Stimulated activated CD4-positive, alpha-beta T cell treated with anti-CD3 and anti-CD28 coated beads, Interleukin-4, amount 100 ng/mL, for 24 hours (primary cell): ENCODE measurements at places on chromosomes 7 and 10.
A peak's percentile ranks its signal among the peaks of the same experiment; 100 is the strongest.

DNA sequence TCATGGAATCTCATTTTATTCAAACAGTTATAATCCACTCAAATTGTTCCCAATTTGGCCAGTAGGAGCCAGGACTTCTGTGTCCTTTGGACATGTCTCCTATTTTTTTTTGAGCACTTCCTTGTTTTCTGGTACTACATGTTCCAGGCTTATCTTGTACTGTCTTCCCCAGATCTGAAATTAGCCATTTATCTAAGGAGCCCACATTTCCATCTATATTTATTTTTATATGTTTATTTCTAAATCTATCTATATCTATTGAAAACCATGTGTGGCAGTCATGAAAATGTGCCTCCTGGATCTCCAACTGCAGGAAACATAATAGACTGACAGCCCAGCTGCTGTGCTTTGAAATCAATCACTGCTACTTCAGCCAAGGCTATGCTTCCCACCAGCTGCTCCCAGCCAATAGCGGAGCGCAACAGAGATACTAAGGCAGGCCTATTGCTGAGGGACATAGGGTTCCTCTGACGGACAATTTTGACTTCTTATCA lies 147.1 kb downstream of the LRRC4 start:
- no peak for DNase-seq

DNA sequence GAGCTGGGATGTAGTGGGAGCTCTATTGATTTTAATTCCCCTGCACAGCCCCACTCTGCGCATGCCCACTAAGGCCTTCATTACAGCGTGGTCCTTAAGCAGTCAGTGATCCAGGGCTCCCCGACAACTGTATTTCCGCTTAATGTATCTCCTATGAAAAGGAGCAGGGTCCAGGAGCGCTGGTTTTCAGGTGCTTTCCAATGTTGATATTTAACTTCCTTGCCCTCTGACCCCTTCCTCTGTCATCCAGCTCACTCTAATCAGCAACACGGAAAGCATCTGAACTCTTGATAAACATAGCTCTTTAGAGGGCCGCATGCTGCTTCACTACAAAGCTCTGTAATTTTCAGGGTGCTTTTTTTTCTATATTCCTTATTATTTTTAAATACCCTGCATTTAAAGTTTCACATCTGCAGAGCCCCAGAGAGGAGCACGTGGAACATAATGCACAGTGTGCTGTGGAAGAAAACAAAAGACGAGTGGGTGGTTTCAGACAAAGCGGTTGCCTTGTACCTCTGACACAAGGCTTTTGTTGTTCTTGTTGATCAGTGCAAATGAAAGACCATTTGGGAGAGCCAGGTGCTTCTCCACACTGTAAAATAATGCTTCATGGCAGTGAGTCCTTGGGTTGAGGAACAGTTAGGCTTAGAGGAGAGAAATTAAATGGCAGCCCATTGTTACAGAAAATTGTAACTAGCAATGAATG lies 465.9 kb upstream of the CELF2 start:
- no peak for DNase-seq

GRCh38 chr7:98640375-98640774 lies 23.3 kb downstream of the NPTX2 start:
- DNase-seq, result no peak

DNA sequence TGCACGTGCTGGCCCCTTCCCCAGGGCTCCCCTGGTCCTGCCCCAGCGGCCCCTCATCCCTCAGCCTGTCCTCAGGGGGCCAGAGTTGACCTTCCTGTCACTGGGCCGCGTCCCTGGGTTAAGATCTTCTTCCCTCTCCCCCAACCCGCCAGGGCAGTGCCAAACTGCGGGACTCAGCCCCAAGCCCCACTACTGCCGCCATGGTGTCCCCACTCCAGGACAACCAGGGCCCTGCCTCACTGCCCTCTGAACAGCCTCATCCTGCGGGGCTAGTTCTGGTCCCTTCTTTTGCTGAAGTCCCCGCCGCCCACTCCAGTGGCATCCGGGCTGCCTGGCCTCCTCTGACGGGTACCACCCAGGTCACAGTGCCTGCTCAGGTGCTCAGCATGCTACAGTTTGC lies 37.5 kb downstream of the UNCX start:
- no peak for DNase-seq

- DNase-seq, result no peak
These were observed 206.9 kb upstream of the KLF14 start for GRCh38 chr7:130940907-130941306.

DNA sequence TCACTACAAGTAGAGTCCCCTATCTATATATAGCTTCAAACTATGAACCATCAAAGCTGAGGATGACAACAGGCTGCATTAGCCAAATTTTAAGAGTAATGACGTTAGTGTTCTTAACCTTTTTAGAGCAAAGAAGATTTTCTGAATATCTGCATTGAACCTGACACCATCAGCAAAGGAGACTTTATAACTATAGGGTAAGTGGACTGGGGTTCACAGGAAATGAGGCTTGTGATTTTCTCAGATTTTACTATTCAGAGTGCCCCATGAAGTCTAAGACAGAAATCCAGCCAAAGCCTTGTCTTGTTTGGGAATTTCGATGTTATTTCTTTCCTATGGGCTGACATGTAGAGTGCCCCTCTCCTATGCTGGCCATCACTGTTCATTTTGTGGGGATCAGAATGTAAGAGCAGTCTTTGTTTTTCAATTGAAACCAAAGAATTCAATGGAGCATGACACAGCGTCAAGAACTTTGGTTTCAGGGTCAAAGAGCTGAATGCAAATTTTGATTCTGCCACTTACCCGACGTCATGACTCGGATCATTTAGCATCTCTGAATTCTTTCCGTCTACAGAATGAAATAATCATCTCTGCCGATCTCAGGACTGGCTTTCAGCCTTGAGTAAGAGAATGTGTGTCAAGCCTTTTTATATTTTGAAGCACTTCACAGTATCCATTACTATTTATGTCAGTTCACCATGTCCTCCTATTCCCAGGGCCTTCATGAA lies 52.7 kb downstream of the DENND11 start:
- DNase-seq, result no peak

DNA sequence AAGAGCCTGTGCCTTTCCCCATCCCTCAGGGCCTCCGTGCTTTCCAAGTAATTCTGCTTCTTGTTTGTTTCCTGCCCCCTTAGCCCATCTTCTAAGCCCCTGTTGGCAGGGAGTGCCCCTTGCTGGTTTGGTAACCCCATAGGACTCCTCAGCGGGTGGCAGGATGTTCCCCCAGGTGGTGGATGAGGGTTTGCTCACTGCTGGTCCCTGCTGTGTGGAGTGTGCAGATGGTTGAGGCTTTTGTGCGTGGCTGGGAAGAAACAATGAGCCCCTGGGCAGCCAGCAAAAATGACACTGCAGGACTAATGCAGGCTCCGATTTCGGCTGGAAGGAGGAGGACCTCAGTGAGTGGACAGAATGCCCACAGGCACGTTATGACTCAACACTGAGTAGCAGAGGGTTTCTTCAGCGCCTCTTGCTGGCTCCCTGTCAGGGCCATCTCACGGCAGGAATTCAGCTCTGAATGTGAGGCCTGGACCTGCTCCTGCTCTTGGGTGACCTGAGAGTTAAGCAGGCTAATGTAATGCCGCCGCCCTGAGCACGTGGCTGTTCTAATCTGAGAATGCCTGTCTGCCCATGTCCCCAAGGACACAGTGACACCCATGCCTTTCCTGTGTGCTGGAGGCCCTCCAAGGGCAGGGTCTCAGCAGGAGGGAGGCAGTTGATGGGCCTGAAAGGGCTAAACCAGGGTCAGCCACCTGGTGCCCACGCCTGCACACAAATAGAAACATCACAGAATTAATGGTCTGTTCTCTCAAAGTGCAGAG lies 16.6 kb downstream of the BAG3 start:
- no peak for DNase-seq

GRCh38 chr10:126001576-126001975 lies 105.2 kb downstream of the FANK1 start:
- no peak for DNase-seq

DNA sequence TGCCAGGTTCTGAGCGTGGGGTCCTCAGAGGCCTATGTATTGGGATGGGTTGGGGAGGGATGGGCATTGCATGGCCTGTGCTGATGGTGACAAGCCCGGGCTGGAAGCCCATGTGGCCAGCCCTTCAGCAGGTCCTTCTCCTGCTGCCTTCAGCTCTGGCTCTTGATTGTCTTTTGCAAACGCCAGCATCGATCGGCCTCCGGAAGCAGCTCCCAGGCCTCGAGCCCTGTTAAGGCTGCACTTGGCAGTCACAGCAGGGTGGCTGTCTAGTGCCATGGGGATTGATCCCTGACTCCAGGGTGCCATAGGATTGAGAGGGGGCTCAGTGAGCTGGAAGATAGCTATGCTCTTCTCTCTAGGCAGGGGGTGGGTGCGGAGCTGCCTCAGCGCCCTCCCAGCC lies 51.4 kb downstream of the CDH23 start:
- DNase-seq, result no peak

DNA sequence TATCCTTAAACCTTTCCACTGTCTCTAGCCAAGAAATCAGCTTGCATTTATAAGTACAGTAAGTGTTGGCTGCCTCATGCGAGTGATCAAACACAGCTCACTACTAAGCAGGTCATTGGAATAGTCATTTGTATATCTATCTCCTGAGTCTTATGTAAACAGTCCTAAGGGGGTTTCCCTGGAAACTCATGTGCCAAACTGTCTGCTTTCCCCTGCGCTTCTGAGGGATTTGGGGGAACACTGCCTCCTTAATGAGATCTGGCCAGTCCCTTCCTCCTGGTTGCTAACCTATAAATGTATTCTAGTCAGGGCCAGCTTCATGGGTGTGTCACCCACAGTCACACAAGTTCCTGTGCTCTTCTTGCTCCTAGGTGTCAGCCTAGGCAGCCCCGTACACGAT lies 133.1 kb downstream of the CD36 start:
- no peak for DNase-seq

GRCh38 chr10:29709484-29710002 lies 74.8 kb upstream of the SVIL start:
- no peak for DNase-seq

GRCh38 chr7:28687537-28687936 lies 270.6 kb downstream of the TRIL start:
- no peak for DNase-seq

DNA sequence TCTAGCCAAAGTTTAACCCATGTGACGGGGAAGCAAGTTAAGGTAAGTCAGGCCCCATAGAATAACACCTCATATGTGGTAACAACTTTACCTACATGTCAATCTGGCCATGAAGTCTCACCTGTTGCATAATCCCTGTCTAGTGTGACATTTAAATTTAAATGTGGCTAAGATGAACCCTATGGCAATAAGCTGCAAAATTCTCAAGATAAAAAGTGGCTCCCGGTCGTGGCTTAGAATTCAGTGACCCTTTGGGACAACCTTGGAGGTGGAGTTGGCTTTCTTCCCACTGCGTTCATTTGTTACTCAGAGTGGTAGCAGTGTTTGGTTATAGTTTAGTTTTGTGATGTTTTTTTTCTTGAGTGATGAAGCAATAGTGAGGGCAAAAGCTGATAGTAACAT lies 90.6 kb downstream of the ARID5B start:
- peak; percentile 20 for DNase-seq

DNA sequence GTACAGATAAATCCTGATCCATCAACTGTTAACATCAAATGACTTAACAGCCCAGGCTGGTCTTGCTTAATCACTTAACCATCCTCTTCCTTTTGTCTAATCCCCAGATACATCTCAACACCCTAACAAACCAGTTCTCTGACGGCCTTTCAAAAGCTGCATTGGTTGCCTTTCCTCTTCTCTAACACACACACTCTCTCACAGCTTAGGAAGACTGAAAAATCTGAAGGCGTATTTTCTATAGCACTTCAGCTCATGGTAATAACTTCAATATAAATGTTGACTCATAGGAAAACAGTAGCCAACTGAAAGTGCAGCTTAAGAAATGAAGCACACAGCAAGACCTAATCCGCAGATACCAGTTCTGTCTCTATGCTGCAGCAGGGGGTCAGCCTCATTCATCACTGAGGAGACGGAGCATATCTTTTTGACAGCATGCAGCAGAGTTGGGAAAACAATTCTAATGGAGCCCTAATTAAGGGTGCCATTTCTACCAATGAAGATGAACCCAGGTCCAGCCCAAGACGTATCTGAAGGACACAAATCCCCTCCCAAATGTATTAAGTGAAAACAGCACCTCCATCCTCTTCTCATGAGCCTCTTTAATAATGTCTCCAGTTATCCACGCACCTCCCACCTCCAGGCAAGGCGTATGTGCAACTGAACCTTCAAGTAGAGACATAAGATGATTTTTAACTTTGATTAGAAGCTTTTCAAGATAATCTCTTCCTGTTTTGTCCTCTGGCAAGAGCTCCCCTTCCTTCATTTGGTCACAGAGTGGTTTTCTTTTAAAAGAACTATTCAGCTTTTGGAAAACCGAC lies 211.7 kb upstream of the NFE2L3 start:
- no peak for DNase-seq

- DNase-seq, result peak; percentile 78
These were observed 9.9 kb upstream of the PSMG3 start for GRCh38 chr7:1579481-1580421.

DNA sequence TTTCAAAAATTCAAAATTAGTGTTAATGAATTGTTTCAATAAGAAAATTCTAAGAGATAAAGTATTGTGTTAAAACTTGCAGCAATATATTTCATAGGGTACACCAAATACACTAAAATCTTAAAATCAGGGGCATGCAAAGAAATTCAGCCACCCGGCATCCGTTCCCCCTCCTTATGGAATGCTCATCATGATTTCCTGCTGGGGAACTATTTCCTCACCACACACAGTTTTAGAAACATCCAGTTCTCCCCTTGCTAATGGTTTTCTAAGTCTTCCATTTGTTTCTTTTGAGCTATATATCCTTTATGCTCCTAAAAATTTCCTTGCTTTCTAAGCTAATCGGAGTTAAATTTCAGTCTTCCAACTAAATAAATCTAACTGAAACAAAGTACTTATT lies 60.7 kb downstream of the CHCHD3 start:
- no peak for DNase-seq

DNA sequence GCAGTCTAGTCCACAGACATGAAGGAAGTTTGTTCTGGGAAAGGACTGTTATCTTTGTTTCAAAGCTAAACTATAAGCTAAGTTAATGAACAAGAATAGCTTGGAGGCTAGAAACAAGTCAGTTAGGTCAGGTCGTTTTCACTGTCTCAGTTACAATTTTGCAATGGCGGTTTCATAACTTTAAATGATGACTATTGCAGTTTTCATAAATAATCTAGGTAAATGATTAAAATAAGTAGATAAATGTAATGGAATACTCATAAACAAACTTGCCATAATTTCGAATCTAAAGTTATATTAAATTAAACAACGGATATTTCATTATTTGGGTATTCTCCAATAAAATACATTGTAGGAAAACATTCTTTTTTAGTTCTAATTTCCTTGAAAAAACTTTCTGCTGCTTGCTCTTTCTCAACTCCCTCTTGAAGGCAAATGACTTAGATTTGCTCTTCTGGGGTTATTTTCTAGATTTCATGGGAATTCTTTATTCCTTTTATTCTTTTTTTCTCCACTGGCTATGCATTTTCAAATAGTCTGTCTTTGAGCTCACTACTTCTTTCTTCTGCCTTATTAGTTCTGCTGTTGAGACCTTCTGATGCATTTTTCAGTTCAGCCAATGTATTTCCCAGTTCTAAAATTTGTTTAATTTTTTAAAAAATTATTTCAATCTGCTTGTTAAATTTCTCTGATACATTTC lies 103.8 kb upstream of the APBB1IP start:
- DNase-seq, result no peak
